ENCODE measurements at places on chromosomes 4 and X.

GRCh38 chr4:149825336-149825735, 9.7 kb upstream of the IQCM start:
- no peak for DNase-seq

- no peak for DNase-seq
These were observed 26.4 kb downstream of the NKX1-1 start for GRCh38 chr4:1379801-1380331.

DNA sequence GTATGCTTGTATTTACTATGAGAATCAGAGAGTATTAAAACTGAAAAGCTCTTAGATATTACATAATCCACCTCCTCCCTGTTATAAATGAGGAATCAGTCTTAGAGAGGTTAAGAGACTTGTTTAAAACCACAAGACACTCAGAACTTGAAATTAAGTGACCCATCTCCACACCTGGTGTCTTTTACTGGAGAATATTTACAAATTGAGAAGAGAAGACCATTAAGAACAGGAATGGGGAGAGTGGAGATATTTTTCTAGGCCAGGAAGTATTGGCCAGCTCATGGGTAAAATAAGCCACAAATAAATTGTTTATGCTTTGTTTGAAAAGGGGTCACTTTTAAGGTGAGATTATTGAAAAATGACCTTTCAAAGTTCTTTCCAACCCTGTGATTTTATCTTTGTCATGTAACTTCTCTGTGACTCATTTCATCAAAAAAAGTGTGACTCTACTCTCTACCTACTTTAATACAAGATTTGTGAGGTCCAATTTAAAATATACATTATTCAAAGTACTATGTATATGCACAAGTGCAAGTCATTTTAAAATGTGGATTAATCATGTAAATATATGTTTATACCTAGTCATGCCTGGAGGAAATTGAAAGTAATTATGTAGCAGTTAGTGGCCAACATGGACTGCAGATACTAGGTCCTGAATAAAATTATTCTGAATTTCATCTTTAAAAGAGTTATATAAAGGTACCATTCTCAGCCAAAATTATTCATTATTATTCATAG, 15.9 kb upstream of the COX7B2 start:
- DNase-seq = no peak

- no peak for DNase-seq
These were observed 606.0 kb downstream of the BCOR start for GRCh38 chrX:39491548-39492297.
